HL-60 (cell line): ENCODE measurements at places on chromosomes 11 and 22.

DNA sequence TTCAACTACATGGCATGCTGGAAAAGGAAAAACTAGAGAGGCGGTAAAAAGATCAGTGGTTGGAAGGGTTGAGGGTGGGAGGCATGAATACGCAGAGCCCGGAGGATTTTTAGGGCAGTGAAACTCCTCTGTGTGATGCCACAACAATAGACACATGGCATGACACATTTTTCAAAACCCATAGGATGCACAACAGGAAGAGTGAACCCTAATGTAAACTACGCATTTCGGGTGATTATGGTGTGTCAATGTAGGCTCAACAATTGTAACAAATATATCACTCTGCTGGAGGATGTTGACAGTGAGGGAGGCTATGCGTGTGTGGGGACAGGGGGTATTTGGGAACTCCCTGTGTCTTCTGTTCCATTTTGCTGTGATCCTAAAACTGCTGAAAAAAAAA lies 15.7 kb upstream of the FAM83F start:
- no peak for DNase-seq

DNA sequence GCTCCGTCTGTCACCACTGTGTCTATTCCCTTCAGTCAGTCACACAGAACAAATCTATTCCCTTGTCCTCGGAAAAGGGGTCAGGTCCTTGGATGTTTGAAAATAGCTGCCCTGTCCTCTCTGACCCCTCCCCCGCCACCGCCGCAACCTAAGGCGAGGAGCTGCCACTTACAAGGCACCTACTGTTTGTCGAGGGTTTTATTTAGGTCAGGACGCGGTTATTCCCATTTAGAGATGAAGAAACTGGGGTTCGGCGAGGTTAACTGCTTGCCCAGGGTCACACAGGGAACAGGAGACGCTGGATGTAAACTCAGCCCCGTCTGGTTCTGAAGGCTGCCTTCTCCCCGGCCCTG lies 1468.1 kb downstream of the BRD1 start:
- DNase-seq = no peak

GRCh38 chr11:109853156-109853776 lies 239.9 kb upstream of the ZC3H12C start:
- peak; percentile 27 for DNase-seq

GRCh38 chr11:23961503-23962338 lies 535.1 kb upstream of the LUZP2 start:
- DNase-seq = no peak

DNA sequence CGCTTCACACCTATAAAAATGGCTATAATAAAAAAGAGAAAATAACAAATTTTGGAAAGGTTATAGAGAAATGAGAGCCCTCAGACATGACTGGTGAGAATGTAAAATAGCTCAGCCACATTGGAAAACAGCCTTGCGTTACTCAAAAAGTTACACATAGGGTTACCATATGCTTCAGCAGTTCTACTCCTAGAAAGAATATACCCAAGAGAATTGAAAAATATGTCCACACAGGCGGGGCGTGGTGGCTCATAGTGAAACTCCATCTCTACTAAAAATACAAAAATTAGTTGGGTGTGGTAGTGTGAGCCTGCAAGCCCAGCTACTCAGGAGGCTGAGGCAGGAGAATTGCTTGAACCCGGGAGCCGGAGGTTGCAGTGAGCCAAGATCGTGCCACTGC lies 7.6 kb upstream of the JHY start:
- no peak for DNase-seq

DNA sequence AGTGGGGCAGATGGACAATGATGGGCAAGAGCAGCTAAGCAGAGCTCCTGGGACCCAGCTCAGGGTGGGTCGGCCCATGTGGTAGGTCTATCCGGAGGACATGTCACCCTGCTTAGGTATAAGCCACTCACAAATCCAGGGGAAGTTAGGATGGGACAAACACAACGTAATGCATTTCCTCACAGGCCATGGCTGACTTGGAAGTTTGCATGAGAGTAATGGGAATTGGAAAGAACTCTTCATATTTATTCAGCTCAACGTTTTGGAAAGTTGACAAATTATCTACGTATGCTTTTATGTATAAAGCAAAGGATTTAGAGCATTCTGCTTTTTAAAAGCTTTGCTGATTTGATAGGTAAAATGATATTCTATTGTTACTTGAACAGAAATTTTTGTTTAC lies 74.9 kb downstream of the SMCO4 start:
- no peak for DNase-seq

GRCh38 chr11:58254936-58255335 lies 13.1 kb downstream of the OR10W1 start:
- no peak for DNase-seq

GRCh38 chr11:104199053-104199452 lies 35.1 kb upstream of the PDGFD start:
- no peak for DNase-seq

DNA sequence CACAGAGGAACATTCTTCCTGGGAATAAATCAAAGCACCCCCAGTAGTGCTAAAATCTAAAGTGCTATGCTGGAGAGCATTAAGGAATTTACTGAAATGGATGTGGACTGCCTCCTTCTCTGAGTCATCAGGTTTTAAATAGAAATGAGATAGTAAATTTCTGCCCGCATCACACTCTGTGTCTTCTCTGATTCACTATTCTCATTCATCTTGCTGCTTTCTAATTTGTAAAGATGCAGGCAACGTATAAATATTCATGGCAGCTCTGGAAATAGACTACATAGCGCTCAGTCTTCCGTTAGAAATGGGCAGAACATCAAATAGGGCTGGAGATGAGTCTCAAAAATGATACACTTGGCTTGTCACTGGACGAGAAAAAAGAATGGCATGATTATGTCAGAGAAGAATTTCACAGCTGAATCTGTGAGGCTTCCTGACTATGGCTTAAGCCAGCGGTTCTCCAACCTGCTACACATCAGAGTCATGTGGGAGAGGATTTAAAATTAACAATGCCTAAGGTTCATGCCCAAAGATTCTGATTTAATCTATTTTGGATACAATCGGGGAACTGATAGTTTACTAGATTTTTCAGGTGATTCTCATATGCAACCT lies 178.2 kb downstream of the LRRC4C start:
- no peak for DNase-seq

DNA sequence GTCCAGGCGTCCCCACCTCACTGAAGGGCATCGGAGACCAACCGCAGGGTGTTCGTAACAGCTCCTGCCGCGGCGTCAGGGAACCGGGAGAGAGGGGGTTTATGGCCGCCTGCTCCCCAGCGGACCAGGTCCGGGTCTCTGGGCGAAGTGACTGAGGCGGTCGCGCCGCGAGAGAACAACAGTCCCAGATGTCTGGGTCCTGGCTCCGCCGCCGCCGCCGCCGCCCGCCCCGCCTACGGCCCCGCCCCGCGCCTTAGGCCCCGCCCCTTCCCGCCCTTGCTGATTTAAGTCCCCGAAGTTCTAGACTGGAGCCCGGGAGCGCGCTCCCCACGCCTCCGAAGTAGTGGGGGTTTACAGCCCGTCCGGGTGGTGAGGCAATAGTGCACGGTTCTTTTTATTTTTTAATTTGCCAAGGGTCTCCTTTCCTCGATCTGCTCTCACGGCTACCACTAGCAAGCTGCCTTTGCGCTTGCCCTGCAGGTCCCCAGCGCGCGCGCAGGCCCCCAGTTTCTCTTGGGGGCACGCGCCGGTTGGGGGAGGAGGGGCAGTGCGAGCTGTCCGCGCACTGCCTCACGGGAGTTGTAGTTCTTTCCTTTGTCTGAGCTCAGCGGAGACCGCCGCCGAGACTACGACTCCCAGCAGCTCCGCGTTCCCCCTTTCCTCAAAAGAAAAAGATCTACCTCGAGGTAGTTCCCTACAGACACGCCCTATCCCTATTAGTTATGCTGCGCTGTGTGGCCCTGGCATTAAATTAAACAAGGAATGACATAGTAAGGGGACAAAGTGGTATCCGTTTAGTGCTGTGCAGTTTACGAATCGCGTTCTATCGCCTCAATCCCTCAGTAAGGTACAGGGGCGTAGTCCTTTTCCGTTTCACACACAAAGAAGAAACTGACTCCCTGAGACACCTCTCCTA lies at the start of gene PGM2L1:
Gene PGM2L1 (minus strand): TSS at position 190 of the 916 bp plus-strand sequence. CDS start 272 bp downstream, outside the sequence.
- peak; percentile 95 for DNase-seq

DNA sequence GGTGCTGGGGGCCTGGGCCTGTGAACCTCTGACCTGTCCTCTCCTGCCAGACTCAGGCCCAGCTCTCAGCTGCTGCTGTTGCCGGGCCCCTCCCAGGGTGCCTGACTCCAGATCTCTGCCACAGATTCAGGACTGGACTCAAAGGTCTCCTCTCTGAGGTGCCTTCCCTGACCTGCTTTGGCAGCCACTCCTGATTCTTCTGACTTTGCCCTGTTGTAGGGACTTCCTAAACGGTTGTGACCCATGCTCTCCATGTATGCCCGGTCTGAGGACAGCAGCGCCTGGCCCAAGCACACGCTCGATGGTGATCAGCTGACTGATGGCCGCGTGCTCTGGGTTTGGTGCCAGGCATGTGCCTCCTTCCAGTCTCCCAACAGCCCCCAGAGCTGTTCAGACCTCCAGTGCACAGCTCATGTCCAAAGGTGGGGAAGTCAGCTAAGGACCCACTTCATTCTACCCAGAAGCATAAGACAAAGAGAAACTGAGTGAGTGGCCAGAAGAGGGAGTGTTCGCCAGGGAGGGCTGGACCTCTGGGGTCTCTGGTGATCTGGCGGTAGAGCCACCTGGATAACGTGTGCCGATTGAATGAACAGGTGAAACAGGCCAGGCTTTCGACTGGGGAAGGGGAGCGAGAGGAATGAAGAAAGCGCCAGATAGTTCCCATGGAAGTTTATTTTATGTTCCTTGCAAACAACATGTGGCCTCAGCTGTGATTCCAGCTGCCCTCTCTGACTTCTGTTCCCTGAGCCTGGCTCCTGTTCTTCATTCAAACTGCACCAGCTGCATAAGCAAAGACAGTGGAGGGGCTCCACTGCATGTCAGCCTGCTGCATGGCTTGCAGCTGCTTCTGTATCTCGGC lies 8.1 kb upstream of the TOP3B start:
- DNase-seq = no peak

GRCh38 chr11:93370260-93370659 lies 39.7 kb downstream of the DEUP1 start:
- no peak for DNase-seq

- no peak for DNase-seq
Measured at GRCh38 chr11:113577356-113578032, 102.3 kb upstream of the DRD2 start.

- no peak for DNase-seq
Measured at GRCh38 chr11:90874986-90875385, 652.1 kb upstream of the CHORDC1 start.

GRCh38 chr11:110468121-110468520 lies 38.4 kb downstream of the FDX1 start:
- no peak for DNase-seq

- DNase-seq = no peak
Measured at GRCh38 chr11:129374993-129375750, 476 bp upstream of the BARX2 start.

- no peak for DNase-seq
Measured at GRCh38 chr11:18066626-18067025, 20.6 kb upstream of the TPH1 start.
